Activated T-cell treated with anti-CD3 and anti-CD28 coated beads, Interleukin-2, amount 50 U/mL, for 72 hours (primary cell): ENCODE measurements at places on chromosomes 16 and 17. TPM values are rescaled to one million over a fixed set of nuclear protein-coding genes. Genes with fewer than 3 reads are reported as not detected.
A peak's percentile ranks its signal among the peaks of the same experiment; 100 is the strongest.

The KSR1 gene
- total RNA-seq = 191 TPM

DNA sequence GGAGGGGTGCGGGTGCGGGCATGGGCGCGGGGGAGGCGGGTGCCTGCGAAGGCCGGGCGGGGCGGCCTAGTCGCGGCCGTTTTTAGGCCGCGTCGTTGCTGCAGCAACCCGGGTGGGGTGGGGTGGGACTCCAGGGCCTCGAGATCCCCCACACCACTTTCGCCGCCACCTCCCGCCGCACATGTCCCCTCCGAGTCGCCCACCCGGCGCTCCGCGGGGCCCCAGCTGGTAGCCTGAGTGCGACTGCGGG is 11.3 kb downstream of the TBX2 start:
- H3K4me1 ChIP-seq = peaks cover 22% of the 10 kb centered on the region
- DNase-seq = no peak
- peaks cover 42% of the 10 kb centered on the region for H3K27me3 ChIP-seq
- H3K27ac ChIP-seq = no peak overlapping the region

GRCh38 chr16:86893506-86893905 is 315.2 kb downstream of the FOXL1 start:
- no peaks in the 10 kb centered on the region for H3K36me3 ChIP-seq
- no peak overlapping the region for H3K27ac ChIP-seq
- H3K4me1 ChIP-seq = no peaks in the 10 kb centered on the region
- no peak overlapping the region for H3K4me3 ChIP-seq
- DNase-seq = no peak
- H3K27me3 ChIP-seq = no peaks in the 10 kb centered on the region

The PIK3R5 gene
- 45.4 TPM for total RNA-seq

The SIRT7 gene
- 44.2 TPM for total RNA-seq

DNA sequence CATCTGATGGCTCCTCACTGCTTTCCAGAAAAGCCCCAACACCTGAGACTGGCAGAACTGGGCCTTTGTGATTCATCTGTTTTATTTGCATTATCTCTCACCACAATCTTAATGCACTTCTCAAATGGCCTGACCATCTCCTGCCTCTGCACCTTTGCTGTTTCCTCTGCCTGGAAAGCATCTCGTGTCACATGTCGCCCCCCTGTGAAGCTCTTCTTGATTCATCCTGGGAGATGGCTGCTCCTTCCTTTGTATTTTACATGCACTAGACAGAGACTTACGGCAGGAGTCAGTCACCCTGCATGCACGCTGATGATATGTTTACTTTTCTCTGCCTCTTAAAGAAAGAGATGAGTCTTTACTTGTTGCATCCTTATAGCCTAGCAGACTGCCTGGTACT is 30.0 kb downstream of the HNF1B start:
- H3K36me3 ChIP-seq = no peaks in the 10 kb centered on the region
- H3K4me3 ChIP-seq = no peak overlapping the region
- H3K4me1 ChIP-seq = peaks cover 22% of the 10 kb centered on the region
- H3K27ac ChIP-seq = no peak overlapping the region

The GRAP gene
- 9.7 TPM for total RNA-seq

DNA sequence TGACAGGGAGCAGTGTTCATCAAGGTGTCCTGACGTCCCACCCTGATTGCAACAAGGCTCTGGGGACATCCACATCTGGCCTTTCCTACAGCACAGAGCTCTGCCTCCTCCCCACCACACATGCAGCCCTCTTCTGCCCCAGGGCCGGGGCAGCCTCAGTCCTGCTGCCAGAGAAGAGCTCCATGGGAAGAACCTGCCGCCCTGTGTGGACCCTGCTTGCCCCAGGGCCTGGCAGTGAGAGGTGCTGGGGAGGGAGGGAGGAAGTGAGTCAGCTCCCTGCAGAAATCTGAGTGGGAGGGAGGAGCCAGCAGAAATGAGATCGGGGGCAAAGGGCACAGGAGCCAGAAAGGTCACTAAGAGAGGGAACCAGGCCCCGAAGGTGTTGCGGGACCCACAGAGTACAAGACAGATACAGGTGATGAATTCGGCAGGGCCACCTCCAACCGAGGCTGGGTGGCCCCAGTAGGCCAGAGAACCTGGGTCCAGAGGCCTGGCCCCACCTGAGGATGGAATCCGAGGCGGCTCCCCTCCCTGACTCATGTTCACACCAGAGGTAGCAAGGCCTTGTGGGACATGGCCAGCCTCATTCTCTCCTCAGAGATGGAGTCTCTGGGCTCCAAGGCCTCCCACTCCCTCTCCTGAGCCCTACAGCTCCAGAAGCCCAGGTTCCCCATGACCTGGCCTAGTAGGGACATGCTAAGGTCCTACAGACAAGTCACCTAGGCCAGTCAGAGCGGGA is 24.8 kb downstream of the MYO18A start:
- peak overlapping the region; percentile 79 for H3K4me3 ChIP-seq
- DNase-seq = peak; percentile 82
- peaks cover 44% of the 10 kb centered on the region for H3K4me1 ChIP-seq
- H3K36me3 ChIP-seq = no peaks in the 10 kb centered on the region
- peak overlapping the region; percentile 87 for H3K27ac ChIP-seq

The PERCC1 gene
- 0.81 TPM for total RNA-seq
